ENCODE measurements at places on chromosomes 5 and 9.

DNA sequence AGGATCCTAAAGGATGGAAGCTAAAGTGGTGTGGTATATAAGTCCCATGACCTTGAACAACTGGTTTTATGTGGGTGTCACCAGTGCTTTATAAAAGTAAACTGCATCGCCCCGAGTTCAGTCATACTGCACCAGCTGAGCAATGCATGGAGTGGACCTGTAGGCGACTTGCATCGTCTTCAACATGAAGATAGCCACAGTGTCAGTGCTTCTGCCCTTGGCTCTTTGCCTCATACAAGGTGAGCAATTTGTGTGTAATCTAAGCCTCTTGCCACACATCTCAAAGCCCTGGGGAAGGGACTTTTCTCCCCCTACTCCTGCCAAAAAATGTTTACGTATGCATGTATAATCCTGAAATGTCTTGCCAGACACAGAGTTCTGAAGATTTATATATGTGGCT is at the start of gene SPINK5:
SPINK5 (plus strand) TSS at position 120 of the 400 bp plus-strand sequence; CDS start at position 185, 65 bp downstream.
- DNase-seq, result no peak

DNA sequence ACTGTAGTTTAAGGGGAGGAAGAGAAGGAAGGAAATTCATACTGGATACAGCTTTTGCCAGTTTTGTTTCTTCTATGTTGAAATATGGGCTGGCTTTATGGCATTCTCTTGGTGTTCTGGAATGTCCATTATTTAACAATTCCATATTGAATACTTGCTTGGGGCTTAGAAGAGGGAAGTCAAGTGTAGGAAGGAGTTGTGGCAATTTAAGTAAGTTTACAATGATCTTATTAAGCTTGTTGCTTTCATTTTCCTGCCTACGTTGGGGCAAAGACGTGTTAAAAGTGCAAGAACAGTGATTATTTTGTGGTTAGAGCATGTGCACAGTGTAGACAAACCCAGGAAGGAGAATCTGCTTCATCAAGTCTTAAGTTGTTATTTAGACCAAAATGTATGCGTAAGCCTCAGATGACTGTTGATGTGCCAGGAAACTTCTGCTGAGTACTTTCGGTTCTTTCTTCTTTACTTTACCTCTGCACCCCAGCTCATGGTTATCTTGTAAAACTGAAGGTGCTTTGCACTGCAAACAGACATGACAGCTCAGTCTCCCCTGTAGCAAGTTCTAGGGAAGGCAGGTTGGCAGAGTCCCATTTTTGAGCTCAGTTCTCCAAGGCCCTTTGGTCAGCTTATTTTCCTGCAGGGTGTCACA is 75.8 kb downstream of the F2RL2 start:
- no peak for DNase-seq

DNA sequence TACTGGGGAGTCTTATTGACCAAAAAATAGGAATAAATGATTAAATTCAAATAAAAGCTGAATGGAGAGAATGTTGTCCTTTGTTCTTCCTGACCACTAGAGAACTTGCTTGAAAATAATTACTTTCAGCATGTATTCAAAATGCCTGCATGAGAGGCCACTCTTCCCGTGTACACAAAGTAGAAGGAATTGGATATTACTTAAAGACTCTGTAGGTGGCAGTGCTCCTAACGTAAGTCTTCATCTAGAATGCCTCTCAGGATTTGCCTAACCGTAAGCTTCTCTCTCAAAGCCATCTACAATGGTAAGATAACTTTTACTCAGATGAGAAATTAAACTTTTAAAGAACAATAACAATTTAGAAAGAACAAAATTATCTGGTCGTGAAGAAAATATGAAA is 620.0 kb upstream of the CCNG1 start:
- no peak for DNase-seq

DNA sequence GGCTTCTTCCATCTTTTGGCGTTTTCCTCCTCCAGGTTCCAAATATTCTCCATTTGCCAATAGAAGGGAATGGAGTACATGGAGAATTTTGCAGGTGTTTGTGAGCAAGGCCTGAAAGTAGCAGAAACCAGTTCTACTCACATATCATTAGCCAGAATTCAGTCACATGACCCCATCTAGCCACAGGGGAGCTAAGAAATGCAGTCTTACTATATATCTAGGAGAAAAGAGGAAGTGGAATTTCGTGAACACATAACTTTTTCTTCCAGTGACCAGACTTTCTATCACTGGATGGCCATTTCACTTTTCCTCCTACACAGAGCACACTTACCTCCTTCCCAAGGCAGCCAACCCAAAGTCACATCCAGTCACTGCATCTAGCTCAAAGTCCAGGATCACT is 55.1 kb downstream of the LOX start:
- DNase-seq, result no peak

GRCh38 chr5:122111460-122111859 is 17.9 kb upstream of the ZNF474 start:
- DNase-seq, result no peak

GRCh38 chr5:141785711-141786110 is 92.5 kb downstream of the PCDH1 start:
- DNase-seq, result no peak

DNA sequence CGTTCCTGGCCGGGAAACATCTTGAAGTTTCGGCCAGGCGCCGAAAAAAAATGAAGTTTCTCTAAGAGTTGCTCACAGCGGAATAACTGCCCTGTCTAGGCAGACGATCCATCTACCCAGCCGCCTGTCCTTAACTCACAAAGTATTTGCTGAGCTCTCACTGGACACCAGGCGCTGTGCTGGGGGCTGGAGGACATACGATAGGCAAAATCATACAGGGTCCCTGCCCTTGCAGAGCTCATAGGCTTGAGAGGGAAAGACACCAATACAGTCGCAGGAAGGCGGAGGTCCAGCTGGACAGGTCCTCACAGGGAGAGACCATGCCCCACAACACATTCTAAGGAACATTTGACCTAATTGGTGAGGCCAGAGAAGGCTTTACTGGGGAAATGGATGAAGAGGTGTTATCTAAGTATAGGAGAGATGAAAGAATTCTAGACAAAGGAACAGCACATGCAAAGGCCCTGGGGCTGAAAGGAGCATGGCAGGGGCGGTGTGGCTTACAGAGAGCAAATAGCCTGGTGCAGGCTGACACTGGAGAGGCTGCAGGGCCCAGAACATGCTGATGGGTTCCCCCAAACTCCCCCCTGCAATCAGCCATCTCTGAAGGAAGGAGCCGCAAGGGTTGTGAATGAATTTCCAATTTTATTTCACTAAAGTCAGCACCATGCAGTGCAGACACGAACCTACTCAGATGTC is 2.0 kb upstream of the MXD3 start:
- DNase-seq, result no peak

GRCh38 chr5:57338868-57339340 is 143.7 kb downstream of the ACTBL2 start:
- DNase-seq, result no peak

DNA sequence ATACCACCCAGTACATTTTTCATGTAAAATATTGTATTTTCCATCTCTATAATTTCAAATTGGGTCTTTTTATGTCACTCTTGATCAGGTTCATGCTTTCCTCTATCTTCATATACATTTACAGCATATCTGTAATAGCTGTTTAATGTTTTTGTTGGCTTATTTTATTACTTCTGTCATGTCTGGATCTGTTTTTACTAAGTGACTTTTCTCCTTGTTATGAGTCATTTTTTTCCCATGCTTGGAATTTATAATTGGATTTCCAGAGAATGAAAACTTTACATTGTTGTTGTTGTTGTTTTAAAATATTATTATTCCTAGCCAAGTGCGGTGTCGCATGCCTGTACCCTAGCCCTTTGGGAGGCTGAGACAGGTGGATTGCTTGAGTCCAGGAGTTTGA is 5.6 kb upstream of the ADAMTS19 start:
- DNase-seq, result no peak

- no peak for DNase-seq
These were observed 9.1 kb downstream of the MAMDC2 start for GRCh38 chr9:70052768-70053167.

DNA sequence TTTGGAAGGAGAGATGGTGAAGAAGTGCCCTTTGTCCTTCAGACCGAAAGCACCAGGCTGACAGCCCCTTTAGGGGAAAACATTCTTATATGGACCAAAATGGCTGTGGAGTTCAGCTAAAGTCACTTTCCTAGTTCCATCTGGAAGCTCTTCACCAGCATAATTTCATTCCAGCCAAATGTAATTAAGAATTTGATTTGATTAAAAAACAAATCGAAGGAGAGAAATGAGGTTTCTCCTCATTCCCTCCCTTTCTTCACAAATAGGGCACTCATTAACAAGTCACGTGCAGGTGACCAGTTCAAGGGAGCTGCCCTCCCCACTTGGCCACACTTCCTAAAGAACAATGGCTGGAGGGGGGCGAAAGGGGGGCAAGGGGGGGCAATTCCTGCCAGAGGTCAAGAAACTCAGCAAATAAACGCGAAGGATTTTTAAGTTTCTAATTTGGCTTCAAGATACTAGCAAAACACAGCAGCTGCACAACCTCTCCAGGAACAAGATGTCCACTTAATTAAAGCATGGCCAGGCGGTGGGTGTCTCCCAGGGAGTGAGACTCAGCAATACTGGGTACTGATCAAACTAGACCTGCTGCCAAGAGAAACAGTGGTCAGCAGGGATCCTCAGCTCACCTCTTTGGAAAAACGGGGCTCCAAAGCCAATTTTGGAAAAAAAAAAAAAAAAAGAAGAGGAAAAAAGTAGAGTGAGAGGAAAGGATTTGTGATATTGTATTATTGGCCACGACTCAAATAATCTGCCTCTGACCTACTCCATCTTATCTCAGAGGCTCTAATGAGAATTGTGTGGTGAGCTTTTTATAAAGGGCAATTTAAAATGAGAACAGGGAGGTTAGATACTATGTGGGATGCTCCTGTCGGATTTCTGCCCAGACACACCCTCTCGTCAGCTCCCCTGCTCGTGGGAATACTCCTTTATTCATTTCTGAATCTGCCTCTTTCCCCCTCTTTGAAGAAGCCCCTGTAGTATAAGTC is 254.3 kb downstream of the ZSWIM6 start:
- no peak for DNase-seq

GRCh38 chr9:125379208-125379607 is 117.6 kb downstream of the GAPVD1 start:
- DNase-seq, result no peak

DNA sequence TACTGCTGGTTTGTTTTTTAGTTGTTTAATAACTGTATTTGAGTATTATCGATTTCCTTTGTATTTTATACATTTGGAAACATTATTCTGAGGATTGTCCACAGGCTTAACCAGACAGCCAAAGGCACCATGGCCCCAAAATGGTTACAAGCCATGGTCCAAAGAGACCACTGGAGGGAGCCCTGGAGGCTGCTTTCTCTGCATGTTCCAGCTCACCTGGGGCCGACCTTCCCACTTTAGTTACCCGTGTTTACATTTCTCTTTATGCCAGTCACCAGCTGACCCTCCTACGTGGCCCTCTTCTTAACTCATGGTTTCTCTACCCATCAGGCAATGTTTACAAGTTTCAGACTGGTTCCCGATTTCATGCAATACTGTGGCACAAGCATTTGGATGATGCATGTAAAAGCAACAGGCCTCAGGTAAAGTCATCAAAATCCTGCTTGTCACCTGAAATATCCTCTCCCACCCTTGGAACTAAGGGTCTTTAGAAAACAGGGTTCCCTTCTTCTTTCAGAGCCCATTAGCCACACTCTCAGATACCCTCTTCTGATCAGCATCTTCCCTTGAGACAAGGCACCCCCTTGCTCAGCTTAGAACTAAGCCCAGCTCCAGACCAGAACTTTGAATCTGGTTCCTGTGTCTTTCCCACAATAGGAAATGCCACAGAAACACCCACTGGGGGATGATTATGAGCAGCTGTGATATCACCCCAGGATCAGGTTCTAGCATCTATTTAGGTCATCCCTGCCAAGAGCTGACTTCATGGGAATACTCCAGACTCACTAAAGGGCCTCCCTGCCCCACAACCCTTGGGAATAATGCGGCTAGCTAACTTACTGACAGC is 49.9 kb upstream of the GARNL3 start:
- no peak for DNase-seq

DNA sequence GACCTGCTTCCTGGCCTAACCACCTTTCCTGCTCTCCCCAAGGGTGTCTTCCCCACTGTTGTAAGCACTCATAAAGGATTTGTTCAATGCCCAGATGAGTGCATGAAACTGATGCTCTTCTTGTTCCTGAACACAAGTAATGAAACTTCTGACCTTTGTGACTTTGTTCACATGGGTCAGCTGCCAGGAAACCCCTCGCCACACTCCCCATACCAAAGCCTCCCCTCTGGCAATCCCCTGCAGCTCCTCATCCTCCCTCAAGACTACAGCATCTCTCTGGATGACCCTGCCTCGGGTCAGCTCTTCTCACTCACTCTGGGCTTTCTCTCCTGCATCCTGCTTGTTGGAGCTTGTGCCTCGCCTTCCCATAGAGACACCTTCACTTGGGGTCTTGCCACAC is 72.2 kb upstream of the SPTLC1 start:
- no peak for DNase-seq

DNA sequence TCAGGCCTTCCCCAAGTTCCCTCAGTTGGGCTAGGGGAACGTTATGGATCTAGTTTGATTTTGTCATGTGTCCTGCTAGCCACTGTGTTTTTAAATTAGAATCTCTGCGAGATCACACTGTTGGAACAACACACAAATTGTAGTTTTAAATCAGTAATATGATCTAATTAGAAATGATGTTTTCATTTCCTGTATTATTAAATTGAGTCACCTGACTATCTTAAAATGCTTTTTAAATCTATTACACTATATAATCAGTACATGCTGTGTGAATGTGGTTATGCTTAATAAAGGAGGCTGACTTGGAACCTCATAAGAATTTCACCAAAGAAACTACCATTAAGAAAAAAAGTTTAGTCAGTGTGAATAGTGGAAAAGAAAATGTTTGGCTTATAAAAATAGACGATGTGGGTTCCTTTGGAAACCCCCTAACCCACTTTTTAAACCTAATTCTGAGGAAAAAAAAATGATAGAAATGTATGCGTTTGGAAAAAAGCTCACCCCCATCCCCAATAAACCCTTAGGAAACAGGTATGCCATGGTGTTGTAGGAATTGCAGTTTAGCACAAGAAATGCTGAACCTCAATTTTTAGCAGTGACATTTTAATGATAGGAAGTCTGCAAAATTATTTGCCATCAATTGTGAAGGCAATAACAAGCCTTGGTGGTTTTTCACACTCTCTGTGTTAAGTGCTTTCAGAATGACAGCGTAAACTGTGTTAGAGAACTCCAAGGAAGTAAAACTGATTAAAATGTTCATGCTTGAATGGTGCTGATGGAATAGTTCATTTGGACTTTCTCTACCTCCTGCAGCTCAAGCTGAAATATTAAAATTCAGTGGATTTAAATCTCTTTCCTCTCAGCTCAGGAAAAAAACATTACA is 59.0 kb downstream of the TLE4 start:
- no peak for DNase-seq
